ENCODE measurements at places on chromosomes 11 and 22.

DNA sequence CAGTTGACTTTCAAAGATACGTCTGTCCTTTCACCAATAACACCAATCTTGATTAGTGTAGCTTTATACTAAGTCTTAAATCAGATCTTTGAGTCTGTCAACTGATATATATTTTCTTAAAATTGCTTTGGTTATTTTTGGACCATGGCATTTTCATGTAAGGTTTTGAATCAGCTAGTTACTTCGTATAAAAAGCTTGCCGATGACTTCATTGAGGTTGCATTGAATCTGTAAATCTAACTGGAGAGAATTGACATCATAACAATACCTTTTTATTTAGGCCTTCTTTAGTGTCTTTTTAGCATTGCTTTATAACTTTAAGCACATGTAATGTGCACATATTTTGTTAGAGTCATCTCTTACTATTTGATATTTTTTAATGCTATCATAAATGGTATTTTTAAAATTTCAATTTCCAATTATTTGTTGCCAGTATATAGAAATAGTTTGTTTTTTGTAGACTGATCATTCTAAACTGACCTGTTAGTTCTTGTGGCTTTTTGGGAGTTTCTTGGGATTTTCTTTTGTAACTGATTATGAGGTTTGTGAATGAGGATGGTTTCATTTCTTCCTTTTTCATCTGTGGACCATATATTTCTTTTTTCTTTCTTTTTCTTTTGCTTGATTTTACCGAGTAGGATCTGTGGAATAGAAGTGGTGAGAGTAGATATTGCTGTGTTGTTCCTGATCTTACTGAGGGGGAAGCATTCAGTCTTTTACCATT is 61.4 kb downstream of the DDX10 start:
- H3K27me3 ChIP-seq = no peaks in the 10 kb centered on the region
- H3K27ac ChIP-seq = no peak overlapping the region
- no peak for DNase-seq
- H3K4me1 ChIP-seq = no peaks in the 10 kb centered on the region
- H3K36me3 ChIP-seq = peaks cover 47% of the 10 kb centered on the region
- no peak overlapping the region for H3K4me3 ChIP-seq

GRCh38 chr11:83954780-83955179 is 668.6 kb upstream of the CCDC90B start:
- H3K27me3 ChIP-seq = no peaks in the 10 kb centered on the region
- no peaks in the 10 kb centered on the region for H3K36me3 ChIP-seq
- H3K27ac ChIP-seq = no peak overlapping the region
- H3K4me1 ChIP-seq = no peaks in the 10 kb centered on the region

GRCh38 chr22:36853407-36854099 is 7.3 kb upstream of the NCF4 start:
- H3K36me3 ChIP-seq = no peaks in the 10 kb centered on the region
- H3K4me1 ChIP-seq = peaks cover 6% of the 10 kb centered on the region
- peak; percentile 65 for DNase-seq
- no peak overlapping the region for H3K27ac ChIP-seq

- no peaks in the 10 kb centered on the region for H3K27me3 ChIP-seq
- H3K27ac ChIP-seq = no peak overlapping the region
- H3K36me3 ChIP-seq = no peaks in the 10 kb centered on the region
- H3K4me1 ChIP-seq = peaks cover 40% of the 10 kb centered on the region
- no peak overlapping the region for H3K4me3 ChIP-seq
- peak; percentile 83 for DNase-seq
Observed at GRCh38 chr11:57647960-57648800, 1.5 kb downstream of the YPEL4 start.

GRCh38 chr11:66676931-66677598 is 622 bp downstream of the RBM4B start:
- peaks cover 21% of the 10 kb centered on the region for H3K36me3 ChIP-seq
- peak overlapping the region; percentile 59 for H3K4me3 ChIP-seq
- no peaks in the 10 kb centered on the region for H3K27me3 ChIP-seq
- no peak for DNase-seq

DNA sequence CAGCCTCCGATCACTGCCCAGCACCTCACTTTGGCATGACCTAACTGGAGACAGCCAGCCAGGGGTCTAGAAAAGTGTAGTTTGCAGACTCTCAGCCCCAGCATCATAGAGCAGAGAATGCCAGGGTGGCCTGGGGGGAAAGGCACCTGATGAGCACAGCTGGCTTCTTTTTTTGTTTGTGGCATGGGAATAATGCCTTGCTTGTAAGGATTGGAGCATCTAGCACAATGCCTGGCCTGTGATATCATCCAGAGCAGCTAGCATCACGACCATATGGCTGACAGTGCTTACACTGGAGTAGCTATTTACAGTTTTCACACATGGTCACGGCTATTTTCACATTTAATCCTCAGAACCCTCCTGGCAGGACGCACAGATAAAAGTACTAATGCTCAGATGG is 594.8 kb upstream of the B3GAT1 start:
- H3K27ac ChIP-seq = no peak overlapping the region
- 0 out of 2 replicates have a peak, but pooled peaks cover 9% of the 10 kb centered on the region for H3K27me3 ChIP-seq
- no peak overlapping the region for H3K4me3 ChIP-seq
- DNase-seq = no peak
- H3K36me3 ChIP-seq = no peaks in the 10 kb centered on the region
- no peaks in the 10 kb centered on the region for H3K4me1 ChIP-seq

GRCh38 chr11:75733431-75734107 is 15.9 kb downstream of the MOGAT2 start:
- H3K27me3 ChIP-seq = peaks cover 56% of the 10 kb centered on the region
- H3K4me1 ChIP-seq = no peaks in the 10 kb centered on the region
- H3K4me3 ChIP-seq = no peak overlapping the region
- no peaks in the 10 kb centered on the region for H3K36me3 ChIP-seq
- no peak for DNase-seq
- H3K27ac ChIP-seq = no peak overlapping the region

GRCh38 chr22:46117206-46118199 is 32.8 kb upstream of the PPARA start:
- no peak for DNase-seq
- H3K27ac ChIP-seq = no peak overlapping the region
- H3K27me3 ChIP-seq = no peaks in the 10 kb centered on the region
- H3K4me3 ChIP-seq = no peak overlapping the region
- no peaks in the 10 kb centered on the region for H3K36me3 ChIP-seq

DNA sequence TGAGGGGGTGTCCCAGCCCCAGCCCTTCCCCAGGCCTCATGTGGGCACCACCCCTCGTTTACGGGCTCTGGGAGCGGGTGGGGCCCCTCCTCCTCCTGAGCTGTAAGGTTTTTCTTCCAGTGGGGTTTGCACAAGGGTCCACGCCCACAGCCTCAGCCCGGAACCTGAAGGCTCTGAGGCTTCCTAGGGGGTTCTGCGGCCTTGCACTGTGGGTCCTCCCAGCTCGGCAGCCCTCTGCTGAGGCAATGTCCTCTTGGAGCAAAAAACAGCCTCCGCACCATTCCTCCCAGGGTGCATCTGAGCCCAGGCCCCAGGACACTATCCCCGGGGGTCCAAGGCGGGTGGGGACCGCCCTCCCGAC is 14.1 kb downstream of the H19 start:
- no peaks in the 10 kb centered on the region for H3K36me3 ChIP-seq
- no peak overlapping the region for H3K4me3 ChIP-seq
- H3K27me3 ChIP-seq = no peaks in the 10 kb centered on the region
- no peak overlapping the region for H3K27ac ChIP-seq
- H3K4me1 ChIP-seq = no peaks in the 10 kb centered on the region

DNA sequence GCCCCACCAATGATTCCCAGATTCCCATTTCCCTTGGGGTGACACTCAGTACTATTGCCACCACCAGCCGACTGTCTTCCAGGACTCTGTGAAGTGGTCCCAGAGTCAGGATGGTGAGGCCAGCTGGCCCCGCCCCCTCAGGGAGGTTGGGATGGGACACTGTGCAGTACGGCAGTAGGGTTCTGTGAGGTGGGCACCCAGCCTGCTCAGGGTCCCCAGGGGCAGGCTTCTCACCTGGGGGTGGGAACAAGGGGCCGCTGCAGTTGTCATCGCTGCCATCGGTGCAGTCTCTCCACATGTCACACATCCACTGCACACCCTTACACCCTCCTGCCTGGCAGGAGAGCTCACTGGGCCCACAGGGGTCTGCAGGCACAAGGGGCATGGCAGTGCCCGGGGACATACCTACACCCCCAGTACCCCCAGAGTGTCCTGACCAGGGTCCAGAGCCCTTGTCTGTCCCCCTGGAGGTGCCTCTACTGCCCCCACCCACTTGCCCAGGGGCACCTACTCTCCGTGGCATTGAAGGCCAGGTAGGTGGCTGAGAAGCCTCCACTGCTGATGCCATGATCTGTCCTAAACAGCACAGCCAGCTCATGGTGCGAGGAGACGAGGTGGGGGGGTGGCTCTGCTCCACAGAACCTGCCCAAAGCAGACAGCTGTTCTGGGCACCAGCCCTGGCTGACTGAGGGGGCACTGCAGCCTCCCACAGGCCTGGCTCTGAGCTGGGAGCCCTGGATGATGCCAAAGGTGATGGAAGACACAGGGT is 1.9 kb upstream of the C1QTNF5 start:
- peaks cover 21% of the 10 kb centered on the region for H3K4me1 ChIP-seq
- no peak overlapping the region for H3K4me3 ChIP-seq
- H3K27ac ChIP-seq = no peak overlapping the region
- no peaks in the 10 kb centered on the region for H3K36me3 ChIP-seq
- DNase-seq = no peak
- no peaks in the 10 kb centered on the region for H3K27me3 ChIP-seq

DNA sequence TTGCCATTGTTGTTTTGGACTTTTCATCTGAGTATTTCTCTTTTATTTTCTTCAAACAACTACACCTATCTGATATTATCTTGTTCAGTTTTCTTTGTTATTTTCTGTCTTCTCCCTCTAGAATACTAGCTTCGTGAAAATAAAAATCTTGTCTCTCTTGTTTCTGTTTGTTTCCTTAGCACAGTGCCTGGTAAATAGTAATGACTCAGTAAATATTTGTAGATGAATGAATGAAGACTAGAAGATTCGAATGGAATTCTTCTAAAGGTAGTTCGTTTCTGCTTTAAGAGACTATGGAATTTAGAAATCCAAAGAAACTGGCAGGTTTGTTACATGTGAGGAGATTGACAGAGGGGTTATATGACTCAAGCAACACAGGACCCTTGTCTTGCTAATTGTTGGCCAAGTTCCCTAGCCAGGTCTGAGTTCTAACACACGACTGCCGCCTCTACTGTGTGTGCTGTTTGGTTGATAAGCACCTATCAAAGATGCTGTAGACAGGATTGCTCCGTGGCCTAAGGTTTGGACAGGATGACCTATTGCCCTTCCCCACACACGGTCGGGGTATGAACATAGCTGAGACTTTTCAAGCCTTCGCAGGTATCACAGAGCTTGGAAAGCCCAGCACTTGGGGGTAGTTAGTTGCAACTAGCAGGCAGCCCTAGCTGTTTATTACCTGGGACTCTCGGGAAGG is 831 bp upstream of the TMEM135 start:
- peaks cover 23% of the 10 kb centered on the region for H3K4me1 ChIP-seq
- peaks cover 12% of the 10 kb centered on the region for H3K36me3 ChIP-seq
- DNase-seq = peak; percentile 83
- peak overlapping the region; percentile 92 for H3K27ac ChIP-seq

- DNase-seq = no peak
- H3K4me1 ChIP-seq = no peaks in the 10 kb centered on the region
- H3K27ac ChIP-seq = no peak overlapping the region
- H3K4me3 ChIP-seq = no peak overlapping the region
Observed at GRCh38 chr11:128298271-128298670, 289.1 kb downstream of the ETS1 start.

DNA sequence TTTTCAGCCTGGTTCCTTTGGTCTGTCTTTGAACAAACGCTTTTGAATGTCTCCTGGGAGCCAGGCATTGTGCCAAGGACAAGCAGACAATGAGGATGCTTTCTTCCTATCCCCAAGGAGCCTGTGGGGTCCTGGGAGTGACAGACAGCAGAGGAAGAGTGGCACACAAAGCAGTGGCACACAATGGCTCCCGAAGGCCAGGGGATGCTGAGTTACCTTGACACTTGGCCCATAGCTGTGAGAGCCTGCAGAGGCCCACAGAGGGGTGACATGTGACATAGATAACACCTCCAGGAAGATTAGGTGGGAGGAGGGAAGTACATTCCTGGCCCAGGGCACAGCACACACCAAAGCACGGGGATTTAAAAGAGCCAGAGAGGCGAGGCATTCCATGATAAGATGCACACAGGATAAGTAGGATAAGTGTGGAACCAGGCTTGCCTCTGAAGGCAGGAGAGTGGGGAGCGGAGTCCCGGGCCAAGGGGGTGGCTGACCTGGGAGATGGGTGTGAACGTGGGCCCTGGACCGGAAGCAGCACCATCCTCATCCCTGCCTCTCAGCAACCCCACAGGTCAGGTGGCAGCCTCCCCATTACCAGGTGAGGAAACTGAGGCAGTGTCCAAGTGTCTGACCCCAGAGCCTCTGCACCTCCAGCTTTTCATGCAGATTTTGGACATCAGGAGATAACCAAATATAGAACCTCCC is 6.3 kb downstream of the UPB1 start:
- H3K36me3 ChIP-seq = no peaks in the 10 kb centered on the region
- DNase-seq = no peak
- no peaks in the 10 kb centered on the region for H3K4me1 ChIP-seq
- peaks cover 28% of the 10 kb centered on the region for H3K27me3 ChIP-seq

- no peaks in the 10 kb centered on the region for H3K36me3 ChIP-seq
- no peak for DNase-seq
- no peak overlapping the region for H3K4me3 ChIP-seq
- no peak overlapping the region for H3K27ac ChIP-seq
Observed at GRCh38 chr11:62428871-62429560, 10.2 kb downstream of the SCGB1A1 start.

DNA sequence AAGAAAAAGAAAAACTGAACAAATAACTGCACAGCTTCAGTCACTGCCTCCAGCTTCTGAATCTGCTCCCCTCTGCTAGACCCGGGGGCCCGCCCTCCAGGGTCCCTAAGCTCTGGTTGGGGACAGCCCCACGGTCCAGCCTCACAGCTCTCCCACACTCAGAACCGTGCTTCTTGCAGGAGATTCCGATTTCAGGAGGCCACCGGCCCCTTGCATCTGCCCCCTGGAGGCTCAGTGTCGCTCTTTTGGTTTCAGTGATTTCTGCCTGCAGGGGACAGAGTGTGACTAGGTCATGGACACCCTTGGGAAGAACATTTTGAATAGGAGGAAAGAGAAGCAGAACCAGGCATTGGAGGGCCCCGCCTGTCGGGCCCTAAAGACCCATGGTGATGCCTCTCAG is 23.1 kb upstream of the RPS3 start:
- H3K4me1 ChIP-seq = peaks cover 24% of the 10 kb centered on the region
- DNase-seq = peak; percentile 61
- no peak overlapping the region for H3K27ac ChIP-seq

DNA sequence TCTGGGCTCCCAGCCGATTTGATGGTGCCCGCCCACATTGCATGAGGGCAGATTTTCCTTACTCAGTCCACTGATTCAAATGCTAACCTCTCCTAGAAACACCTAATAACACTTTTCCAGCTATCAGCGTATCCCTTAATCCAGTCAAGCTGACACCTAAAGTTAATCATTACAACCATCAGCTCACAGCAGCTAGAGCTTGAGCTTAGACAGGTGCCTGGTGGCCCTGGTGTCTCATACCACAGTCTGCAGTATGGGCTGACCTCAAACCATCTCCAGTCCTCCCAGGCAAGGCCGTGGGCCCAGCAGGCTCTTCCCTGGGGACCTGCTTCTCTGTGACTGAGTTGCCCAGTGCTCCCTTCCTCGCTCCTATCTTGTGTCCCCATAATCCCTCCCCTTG is 174.4 kb upstream of the NECTIN1 start:
- peaks cover 5% of the 10 kb centered on the region for H3K27me3 ChIP-seq
- no peaks in the 10 kb centered on the region for H3K4me1 ChIP-seq
- DNase-seq = no peak
- no peak overlapping the region for H3K27ac ChIP-seq
